GM12891 (cell line): ENCODE measurements at places on chromosomes 7 and 10.

DNA sequence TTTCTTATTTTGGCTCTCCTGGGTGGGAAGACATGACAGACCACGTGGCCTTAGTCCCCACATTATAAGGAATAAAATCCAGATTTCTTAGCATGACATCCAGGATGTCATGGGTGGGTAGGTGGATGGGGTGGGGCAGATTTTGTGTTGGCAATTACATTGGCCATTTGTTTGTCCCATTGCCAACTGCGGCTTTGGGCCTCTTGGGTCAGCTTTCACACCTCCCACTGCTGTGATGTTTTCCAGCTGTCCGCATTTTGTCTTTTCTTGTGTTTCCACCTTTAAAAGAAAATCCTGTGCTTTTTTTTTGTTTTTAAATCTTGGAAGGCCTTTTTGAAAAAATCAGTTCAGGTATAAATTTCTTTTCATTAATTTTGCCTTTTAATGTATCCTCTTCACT is 237.0 kb downstream of the SDK1 start:
- no peak for DNase-seq

GRCh38 chr7:37751096-37751495 is 67.5 kb downstream of the GPR141 start:
- no peak for DNase-seq

DNA sequence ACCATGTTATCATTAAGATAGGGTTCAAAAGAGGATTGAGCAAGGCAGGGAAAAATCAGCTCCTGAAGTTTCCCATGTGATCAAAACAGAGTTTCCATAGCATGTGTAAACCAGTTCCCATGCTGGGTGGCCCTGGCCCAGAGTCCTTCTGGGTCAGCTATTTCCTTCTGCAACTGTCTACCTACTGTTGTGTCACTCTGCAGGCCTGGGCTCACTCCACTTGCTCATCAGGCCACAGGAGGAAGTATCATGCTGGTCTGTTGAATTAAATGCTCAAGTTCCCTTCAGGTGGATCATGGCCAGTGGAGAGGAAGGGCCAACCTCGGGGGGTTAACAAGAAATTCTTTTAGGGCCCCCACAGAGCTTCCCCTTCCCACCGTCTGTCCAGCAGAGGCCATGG is 104.7 kb downstream of the GFRA1 start:
- DNase-seq: no peak

- no peak for DNase-seq
These were observed 230.3 kb upstream of the PFKP start for GRCh38 chr10:2836921-2837662.

DNA sequence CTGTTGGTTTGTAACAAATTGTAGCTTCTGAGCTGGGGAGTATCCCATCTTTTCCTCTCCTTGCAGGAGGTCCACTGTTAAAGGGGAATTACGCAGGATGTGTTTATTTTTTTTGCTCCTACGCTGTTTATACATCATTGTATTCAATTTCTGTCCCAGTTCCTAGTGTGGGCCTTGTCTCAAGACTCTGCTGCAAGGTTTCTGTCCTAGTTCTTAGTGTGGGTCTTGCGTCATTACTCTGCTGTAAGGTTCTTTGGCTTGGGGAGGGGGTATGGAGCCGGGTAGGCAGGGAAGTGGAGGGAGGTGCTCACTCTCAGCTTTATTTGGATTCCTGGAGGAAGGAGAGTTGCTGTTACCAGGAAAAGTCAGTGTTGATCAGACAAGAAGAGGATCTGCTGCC is 64.0 kb upstream of the TRIM8 start:
- no peak for DNase-seq
